HFFc6 (cell line): ENCODE measurements at places on chromosomes 16 and 17.

DNA sequence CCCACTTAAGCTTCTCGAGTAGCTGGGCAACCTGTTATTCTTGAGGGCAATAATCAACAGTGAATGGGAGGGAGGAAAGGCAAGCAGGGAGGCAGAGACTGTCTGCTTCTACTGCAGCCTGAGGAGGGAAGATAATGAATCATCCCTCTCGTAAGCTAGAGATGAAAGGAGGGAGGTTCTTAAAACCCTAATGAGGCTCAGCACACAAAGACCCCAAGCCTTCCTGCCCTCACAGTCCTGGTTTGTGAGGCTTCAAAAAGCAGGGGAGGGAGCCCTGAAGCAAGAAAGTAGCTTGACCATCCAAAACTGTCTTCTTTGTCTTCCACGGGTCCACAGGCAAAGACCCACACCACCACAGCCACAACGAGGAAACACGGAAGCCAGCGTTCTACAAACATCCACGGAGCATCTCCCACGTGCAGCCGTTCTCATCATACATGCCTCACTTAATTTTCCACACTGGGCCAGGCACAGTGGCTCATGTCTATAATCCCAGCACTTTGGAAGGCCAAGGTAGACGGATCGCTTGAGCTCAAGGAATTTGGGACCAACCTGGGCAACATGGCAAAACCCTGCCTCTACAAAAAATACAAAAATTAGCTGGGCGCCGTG, 1.8 kb downstream of the PIK3R5 start:
- DNase-seq, result no peak

DNA sequence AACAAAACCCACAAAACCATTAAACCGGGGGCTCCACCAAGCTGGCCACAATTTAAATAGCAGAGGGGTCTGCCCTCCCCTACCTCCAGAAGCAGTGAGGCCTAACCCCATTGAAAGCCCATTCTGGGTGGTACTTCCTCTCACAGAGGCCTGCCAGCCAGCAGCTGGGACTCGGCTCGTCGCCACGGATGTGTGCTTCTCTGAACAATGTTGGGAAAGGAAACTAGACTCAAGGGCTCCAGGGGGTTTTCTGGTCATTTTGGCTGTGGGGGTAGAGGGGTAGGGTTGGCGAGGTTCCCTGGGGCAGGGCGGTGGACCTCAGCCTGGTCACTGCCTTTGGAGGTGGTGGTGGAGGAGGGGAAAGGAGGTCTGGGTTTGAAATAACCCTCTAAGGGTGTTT, 4.7 kb upstream of the PLCG2 start:
- no peak for DNase-seq

GRCh38 chr16:79821911-79822310, 221.4 kb upstream of the MAF start:
- DNase-seq, result no peak

GRCh38 chr16:85577899-85578598, 35.1 kb upstream of the GSE1 start:
- no peak for DNase-seq

GRCh38 chr16:83532634-83533033, 275.1 kb upstream of the HSBP1 start:
- DNase-seq, result no peak

GRCh38 chr16:80105751-80106150, 435.0 kb upstream of the DYNLRB2 start:
- no peak for DNase-seq

GRCh38 chr17:949623-950303, 29.8 kb downstream of the NXN start:
- no peak for DNase-seq
